Dermis blood vessel endothelial cell (primary cell): ENCODE measurements at places on chromosomes 16 and 17.

DNA sequence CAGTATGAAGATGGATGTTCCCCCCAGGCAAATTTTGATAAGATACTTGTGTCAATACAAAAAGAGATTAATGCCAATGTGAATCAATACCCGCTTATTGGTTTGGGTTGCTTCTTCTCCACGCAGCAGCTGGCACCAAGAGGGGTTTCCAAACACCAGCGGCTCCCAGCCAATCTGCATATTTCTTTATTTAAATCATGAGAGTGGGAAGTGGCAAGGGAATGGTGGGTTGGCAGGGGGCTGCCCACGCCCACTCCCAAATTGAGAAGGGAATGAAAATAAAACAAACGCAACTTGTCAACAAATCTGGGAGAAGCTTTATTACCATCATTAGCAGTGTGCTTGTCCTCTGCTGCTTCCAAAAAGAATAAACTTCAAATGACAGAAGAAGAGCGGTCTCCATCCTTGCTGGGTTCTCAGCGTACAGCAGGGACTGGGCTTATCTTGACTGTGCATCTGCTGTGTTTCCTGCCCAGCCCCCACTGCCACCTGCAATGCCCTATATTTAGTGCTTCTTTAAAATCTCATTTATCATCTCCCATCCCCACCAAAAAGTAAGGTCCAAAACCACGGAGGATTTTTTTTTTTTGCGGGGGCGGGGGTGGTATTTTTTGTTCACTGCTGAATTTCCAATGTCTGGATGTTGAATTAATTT is 34.9 kb upstream of the C16orf78 start:
- no peak for DNase-seq

DNA sequence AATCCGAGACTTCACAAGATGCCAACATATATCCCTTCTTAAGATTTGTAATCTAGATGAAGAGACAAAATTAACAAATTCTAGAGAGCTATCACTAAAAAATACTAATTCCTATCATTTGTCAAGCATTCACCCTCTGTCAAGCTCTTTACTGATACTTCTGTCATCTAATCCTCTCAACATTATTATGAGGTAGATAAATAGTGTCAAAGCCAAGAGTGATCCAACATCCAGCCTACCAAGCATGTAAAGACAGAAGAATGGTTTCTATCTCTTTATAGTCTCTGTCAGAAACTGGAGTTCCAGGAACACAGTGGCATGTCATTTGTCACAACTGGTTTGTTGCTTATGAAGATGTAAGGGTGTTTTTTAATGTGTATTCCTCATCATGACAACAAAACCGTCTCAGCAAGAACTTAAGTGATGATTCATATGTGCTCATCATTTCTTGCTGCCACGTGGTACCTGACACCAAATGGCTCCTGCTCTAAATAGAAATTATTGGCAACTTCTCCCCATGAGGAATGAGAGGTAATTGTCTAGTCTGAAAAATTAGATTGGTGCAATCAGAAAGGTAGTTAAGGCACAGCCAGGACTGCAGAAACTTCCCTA is 196.8 kb downstream of the TOX3 start:
- DNase-seq = no peak

DNA sequence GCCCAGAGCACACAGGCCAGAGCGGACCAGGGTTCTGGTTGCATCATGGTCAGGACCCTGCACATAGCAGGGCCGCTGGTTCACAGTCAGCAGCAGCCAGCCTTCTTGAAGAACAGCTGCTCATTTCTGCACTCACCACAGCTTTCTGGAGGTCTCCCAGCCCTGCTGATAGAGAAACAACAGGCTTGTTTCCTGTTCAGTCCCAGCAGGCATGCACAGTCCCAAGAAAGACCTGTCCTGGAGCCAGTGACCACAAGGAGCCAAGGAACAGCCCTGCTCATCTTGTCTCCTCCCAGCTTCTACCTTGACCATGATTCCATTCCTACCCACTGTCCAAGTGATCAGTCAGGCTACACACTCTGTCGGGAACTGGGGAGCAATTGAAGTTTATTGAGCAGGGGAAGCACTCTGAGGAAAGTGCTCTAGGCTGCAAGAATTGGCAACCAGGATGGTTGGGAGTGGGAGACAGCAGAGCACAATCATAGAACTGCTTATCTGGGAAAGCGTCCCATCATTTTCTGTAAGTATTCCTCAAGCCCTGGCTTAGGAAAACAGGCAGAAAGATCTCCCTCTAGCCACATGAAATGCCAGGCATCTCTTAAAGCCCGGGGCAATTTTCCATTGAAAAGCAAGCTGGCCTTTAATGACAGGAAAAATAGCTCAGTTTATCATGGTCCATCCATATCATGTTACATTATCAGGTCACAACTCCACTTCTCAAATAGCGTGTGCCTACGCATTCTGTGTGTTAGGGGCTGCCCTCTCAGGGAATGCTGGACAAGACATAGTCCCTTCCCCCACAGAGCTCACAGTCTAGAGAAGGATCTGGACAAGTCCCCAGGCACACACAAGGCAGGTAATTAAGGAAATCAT is 155.4 kb upstream of the FOXF1 start:
- DNase-seq = no peak

DNA sequence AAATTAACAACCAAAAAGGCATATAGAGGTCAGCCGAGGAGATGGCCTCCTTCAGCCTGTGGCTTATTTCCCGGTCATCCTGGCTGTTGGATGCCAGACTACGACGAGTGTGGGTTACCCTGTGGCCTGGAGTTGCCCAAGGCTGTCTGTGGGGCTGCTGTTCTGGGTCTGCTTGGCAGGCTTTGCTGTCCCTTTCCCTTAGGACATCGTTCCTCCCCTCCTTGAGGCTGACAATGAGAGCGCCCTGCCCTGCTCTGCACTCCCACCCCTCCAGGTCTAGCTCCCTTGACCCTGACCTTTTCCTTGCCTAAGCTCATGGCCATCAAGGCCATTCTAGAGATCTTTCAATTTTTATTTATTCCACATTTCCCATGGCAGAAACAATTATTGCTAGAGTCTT is 1.9 kb upstream of the CBFB start:
- DNase-seq = no peak

DNA sequence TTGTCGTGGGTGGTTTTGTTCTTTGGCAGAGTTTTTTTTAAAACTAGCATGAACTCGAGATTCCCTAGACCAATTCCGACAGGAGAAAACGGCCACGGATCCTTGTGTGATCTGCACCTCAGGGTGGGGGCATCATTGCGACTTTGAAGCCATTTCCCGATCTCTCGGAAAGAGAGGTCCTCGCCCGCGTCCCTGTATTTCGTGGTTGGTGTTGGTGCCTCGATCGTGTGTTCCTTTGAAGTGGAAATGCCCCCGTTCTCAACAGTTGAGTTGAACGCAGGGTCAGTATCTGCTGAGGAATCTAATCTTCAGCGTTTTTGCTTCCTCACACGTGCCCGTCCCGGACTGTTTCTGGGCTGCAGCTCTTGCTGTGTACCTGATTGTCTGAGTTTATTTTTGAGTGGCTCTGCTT is 1.1 kb downstream of the CRAMP1 start:
- DNase-seq = peak; percentile 32

- DNase-seq = no peak
Measured at GRCh38 chr16:75235721-75236193, 15.7 kb downstream of the BCAR1 start.

DNA sequence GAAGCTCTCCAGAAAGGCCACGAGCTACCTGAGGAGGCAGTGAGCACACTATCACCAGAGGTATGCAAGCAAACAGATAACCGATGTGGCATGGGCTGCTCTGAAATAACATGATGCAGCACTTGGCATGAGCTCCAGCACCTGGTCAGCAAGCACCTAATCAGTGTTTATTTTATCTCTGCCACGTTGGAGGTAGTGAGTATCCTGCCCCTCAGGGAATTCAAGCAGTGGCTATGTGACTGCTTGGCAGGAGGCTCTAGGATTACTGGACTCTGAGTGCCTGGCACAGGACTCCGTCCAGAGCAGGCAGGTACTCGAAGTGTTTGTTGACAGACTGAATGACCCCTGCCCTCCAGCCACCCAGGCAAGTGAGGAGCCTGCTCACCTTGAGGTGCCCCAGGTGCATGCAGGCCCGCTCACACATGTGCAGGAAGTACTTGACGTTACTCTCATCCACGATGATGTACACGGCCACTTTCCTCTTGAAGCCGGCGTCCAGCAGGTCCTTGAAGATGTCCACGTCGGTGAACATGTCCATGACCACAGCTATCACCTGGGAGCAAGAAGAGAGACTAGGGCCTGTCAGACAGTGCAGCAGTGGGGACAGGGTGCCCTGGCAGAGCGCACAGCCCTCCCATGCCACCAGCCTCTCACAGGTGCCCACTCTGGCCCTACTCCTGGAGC is 16.6 kb downstream of the FAM83G start:
- no peak for DNase-seq

- DNase-seq = no peak
Measured at GRCh38 chr17:41973408-41973811, 6.8 kb downstream of the CNP start.

GRCh38 chr17:35539659-35540026 is 2.2 kb upstream of the SLFN12L start:
- no peak for DNase-seq

DNA sequence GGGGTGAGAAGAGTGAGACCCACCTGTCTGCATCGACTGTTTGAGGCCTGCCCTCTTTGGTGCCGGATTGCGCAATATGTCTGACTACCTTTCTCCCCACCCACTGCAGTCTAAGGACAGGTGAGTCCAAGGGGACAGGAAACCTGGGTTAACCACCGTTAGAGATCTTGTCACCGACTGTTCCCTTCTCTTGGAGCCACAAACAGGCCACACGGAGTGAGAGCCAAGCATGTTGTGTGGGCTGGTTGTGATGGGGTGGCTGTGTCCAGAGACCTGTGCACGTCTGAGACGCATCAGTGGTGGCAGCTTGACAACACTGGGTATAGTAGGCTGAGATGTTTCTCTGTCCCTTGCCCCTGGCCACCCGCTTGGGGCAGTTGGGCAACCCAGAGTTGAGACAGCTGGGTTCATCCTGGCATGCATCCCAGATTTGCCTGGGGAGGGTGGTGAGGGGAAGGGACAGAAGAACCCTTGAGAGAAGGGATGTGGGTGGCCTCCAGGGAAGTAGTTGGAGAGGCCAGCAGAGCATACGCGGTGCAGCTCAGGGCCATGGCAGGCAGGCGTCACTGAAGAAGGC is 21.4 kb downstream of the MPRIP start:
- DNase-seq = no peak

- DNase-seq = no peak
Measured at GRCh38 chr17:50470426-50470825, 1.7 kb upstream of the CHAD start.

GRCh38 chr17:62971853-62972252 is 5.8 kb downstream of the TANC2 start:
- DNase-seq = no peak

DNA sequence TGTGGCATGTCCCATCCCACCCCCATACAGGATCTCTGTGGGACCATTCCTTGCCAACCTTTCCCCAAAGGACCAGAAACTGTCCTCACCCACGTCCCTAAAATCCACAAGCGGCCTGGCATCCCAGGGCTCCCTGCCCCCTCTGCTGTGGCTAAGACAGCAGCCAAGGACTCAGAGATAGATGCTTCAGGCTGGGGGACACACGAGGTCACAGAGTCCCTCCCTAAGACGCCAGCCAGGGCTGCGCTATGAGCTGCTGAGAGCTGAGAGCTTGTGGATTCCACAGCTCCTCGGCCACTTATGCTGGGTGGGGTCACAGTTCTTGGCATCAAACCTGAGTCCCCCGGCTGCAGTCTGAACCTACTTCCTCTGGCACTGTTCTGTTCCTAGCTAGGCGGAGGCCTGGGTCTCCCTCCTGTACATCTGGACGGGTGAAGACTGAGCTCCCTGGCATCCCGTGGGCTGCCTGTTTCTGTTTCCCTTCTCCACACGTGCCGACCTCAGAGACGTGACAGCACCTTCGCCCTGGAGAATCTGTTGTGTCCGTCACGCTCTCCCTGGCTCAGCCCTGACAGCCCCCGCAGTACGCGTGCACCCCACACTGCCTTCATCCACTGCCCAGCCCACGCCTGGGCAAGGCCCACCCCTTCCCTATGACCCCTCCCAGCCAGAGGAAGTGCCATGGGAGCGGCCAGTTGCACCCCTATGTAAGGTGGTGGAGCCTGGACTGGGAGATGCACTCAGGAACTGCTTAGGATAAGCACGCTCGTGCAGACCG is 61.2 kb downstream of the ENGASE start:
- no peak for DNase-seq

GRCh38 chr17:27473748-27474609 is 17.7 kb downstream of the KSR1 start:
- peak; percentile 77 for DNase-seq

DNA sequence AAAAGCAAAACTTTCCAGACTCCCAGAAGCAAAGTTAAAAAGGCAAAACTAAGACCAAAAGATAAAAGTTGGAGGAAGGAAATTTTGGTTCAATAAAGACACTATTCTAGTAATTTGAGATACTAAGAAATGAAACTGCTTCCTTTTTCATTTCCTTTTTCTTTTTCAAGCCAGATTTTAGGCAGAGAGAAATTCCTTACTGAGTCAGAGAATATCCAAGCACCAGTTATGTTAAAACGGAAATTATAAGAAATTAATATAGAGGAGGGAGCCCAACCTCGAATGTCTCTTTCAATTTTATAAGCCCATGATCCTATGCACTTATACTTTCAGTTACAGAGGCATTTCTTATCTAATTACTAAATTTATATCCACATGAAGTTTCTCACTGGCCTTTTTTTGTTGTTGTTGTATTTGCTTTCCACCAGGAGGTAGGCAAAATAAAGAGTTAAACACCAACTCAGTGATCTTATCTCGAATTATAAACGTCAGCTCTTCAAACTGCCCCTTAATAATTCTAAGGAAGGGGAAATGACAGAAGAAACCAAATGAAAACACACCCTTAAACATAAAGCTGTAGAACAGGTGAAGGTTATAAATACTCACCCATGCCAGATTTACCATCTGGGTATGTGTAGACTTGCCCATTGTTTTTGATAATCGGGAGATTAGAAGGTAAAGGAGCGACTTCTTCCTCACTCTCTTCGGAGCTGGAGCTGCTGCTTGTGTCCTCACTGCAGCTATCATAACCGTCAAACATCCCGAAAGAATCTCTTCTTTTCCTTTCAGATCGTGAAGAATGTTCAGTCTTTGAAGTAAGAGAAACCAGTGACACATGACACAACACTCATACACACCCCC is 35.2 kb downstream of the MBTD1 start:
- DNase-seq = peak; percentile 40

- peak; percentile 60 for DNase-seq
Measured at GRCh38 chr16:58236231-58236690, 38.4 kb upstream of the CSNK2A2 start.

GRCh38 chr17:57553991-57554825 is 190.9 kb downstream of the CCDC182 start:
- peak; percentile 15 for DNase-seq
